Anterior cingulate cortex (tissue), 58 donors: ENCODE measurements at places on chromosomes 7 and 10.

DNA sequence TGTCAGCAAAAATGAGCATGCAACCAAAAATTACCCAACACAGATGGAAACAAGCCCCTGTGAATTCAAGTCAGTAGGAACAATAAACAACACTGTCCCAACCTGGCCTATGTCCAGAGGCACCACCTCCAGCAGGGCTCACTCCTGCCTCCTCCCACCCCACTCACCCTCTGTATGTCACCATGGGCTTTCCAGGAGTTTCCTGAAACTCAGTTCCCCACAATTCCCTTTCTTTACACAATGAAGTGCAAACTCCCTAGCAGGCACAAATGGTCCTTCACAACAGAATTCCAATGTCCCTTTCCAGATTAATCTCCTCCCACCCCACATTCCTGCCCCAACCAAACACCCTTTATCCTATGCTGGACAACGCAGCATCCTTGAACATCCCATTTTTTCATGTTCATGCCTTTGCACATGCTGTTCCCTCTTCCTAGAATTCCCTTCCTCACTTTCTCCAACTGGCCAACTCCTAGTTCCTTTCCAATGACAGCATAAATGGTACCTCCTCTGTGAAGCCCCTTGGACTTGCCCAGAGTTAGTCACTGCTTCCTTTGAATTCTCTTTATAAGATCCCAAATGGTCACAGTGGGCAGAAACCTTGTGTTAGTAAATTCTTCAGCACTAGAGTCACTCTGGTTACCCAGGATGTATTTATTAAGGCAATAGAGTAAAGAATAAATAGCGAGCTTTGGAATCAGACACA lies 157.5 kb downstream of the SLIT1 start:
- no peak for DNase-seq

GRCh38 chr7:39413636-39414223 lies 152.5 kb upstream of the YAE1 start:
- DNase-seq: no peak

GRCh38 chr10:97012470-97012869 lies 173.3 kb downstream of the SLIT1 start:
- DNase-seq: no peak

DNA sequence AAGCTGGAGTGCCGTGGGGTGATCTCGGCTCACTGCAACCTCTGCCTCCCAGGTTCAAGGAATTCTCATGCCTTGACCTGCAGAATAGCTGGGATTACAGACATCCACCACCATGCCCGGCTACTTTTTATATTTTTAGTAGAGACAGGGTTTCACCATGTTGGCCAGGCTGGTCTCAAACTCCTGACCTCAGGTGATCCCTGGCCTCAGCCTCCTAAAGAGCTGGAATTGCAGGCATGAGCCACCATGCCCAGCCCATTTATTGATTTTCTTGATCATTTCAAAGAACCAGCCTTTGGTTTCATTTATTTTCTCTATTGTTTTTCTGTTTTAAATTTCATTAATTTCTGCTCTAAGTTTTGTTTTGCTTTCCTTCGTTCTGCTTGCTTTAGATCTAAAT lies 50.3 kb downstream of the GUSB start:
- no peak for DNase-seq

- DNase-seq: no peak
These were observed 32.3 kb downstream of the PYROXD2 start for GRCh38 chr10:98382691-98383101.

DNA sequence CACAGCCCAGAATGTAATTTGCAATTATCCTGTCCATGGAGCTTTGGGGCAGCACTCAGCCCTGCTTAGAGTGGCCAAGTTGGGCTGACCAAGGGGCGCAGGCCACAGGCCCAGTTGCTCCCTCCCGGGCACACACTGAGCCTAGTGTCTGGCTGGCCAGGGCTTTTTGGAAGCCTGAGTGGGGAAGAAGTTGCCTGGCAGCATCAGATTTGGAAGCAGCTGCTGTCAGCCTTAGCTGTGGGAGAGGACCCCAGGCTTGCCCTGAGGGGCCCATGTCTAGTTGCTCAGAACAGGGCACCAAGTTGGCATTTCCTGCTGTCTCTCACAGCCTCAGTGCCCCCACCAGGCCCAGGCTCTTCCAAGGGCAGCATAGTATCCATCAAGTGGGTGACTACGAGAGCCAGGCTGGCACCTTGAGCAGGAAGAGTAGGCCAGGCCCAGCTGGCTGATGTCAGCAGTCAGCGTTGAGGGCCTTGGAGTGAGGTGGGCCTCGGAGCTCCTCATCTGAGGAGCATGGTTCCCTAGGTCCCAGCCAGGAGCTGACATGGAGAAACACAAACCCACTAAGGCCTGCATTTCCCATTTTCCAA lies 14.4 kb downstream of the ANTXRL start:
- no peak for DNase-seq

- DNase-seq: no peak
These were observed 11.4 kb upstream of the DLX6 start for GRCh38 chr7:96993980-96994379.

DNA sequence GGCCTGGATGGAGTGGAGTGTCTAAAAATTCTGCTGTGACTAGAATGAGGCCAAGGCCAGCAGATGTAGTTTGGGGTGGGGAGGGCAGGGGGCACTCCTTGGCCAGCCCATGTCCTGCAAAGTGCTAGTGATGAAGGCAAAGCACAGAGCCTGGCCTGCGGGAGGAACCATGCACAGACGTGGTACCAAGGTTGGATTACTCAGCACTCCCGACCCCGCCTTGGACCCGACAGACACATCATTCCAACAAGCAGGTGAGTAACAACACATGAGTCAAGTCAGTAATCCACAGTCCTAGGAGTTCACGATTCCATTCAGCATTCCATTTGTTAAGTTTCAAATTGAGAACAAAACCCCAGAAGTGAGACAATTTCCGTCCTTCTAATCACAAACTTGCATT lies 317.3 kb downstream of the TCERG1L start:
- no peak for DNase-seq

- no peak for DNase-seq
These were observed 46.2 kb downstream of the JAKMIP3 start for GRCh38 chr10:132111871-132112341.

DNA sequence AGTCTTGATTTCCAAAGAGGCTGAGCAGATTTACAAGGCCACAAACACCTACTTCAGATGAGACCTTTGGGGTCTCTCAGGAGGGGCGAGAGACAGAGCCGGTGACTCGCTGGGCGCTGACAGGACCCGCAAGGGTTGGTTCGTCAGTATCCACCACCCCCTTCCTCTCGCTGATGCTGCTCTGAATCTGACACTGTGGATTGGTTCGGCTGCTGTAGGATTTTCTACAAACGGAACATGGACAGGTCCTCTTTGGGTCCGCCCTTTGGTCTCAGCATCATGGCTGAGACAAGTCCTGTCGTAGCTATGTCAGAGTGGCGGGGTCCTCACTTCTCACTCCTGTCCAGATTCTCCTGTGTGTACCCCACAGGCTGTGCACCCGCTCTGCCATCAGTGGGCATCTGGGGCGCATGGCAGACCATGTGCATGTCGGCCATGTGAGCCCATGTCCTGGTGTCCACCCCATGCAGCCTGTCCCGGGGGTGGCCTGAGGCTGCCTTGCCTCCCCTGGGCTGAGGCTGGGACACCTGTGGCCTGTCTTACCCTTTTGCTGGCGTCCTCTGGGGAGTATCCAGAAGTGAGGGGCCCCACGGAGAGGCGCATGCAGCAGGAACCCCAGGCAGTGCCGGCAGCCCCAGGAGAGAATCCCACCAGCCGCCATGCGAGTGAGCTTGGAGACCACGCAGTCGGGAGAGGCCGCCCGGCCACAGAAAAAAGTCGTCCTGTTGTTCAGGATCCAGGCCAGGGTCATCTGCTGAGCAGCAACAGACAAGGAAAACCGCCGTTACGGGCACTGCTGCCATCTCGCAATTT lies 21.6 kb upstream of the FAM20C start:
- DNase-seq: no peak

DNA sequence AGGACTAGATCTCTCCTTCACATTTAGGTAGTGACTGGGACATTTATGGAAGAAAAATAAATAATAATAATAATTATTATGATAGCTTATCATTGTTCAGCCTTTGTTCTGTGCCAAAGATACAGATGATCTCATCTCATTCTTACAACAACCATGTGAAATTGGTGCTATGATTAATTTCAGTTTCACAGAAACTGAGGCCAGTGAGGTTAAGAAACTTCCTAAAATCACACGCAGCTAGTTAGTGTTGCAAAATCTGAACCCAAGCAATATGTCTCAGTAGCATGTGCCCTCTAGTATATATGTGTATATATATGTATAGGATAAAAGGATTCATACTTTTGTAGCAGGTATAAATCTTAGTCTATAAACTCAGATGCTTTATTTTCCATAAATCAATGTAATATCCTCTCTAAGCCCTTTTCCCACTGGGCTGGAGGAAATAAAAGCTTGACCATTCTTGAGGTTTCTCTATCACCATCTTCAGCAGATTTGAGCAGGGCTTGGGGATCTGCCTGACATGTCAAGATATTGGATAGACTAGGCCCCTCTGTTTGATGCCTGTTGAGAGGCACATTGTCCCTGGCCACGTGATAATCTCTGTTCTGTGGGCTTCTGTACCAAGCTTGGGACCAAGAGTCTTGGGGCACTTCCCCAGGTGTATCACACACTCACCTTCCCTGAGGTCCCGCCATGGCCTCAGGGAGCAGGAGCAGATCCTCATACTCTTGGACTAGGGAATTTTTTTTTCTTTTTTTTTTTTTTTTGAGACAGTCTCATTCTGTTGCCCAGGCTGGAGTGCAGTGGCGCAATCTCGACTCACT lies 172.6 kb upstream of the NRP1 start:
- no peak for DNase-seq

GRCh38 chr7:115548756-115549155 lies 481.8 kb downstream of the TFEC start:
- no peak for DNase-seq

DNA sequence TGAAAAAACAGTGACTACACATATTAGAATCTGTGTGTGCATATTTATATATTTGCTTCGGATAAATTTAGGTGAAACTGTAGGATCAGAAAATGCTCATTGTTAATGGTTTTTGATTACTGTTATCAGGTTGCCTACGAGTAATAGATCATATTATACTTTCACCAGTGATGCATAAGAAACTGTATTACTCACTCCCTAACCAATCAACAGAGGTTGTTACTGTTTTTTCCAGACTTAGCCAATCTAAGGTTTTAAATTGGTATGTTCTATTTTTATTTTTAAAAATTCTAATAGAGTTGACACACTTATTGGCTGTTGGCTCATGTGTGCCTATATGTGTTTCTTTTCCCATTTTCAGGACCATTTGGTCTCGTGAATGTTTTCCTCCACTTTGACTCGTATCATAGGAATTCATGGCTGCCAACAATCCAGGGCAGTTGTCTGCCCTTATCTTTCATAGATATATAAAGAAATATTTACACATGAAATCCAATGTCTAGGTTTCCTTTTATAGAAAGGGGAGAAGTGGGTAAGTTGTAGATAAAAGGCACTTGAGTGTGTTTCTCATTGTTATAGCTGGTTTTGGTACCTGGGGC lies 59.2 kb downstream of the ANLN start:
- no peak for DNase-seq

GRCh38 chr7:158502068-158502750 lies 85.4 kb downstream of the PTPRN2 start:
- DNase-seq: no peak

DNA sequence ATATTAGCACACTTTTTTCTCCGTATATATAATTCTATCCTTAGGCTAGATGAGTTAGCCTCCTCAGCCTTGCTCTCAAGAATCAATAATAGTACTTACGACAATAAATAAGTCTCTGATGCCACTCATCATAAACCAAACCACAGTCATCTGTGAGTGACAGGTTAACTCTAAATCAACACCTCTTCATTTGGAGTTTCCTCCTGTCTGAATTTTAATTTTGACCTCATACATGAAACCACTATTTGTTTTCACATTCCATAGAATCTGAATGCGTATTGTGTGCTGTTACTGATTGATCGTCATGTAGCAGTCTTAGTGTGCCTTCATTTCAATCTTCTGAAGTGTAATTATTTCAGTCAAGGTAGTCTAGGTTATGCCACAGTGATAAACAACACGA lies 85.8 kb downstream of the HGF start:
- DNase-seq: no peak

DNA sequence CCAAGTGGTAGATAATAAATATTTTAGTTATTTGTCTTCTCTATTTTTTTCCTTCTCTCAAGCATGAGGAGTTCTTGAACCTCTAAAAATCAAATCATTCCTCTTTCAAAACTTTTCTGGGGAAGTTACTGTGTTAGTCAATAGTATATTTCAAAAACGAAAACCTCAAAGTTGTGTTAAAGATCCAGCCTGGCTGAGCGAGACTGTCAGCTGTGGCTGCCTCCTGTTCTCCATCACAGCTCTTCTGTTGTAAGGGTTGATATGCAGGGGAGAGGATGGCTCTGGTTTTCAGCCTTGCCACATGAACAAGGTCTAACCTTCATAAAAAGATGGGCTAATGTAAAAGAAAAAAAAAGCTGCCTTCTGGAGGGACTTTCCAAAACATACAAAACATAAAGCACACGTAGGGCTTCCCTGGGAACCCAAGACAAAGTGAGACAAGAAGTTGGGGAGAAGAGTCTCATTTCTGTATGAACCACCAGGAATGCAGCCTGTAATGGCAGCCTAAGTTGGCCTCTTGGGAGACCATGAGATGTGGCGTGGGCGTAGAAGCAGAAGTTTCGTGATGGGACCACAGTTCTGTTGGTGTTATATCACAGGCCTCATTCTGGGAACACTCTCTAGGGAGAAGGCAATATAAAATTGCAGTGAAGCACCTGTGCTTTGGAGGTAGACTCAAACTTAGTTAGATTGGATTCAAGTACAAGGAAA lies 77.9 kb upstream of the FHIP2A start:
- DNase-seq: no peak

GRCh38 chr10:86536294-86536861 lies 14.8 kb upstream of the WAPL start:
- no peak for DNase-seq

DNA sequence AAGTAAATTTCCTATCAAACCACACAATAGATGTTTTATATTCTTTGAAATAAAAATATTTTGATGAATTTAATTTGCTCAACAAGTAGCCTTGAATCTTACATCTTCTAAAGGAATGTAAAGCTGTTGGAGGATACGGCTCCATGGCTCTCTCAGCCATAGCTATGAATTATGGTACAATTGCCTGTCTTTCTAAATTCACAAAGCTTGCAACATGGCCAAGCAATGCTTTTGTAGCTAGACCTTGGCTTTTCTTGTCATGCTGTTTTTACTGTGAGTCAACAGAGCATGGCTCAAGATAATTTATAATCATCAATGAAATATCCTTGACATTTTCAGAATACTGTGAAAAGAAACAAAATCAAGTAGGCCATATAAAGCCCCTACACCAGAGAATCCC lies 286.7 kb downstream of the CACNA2D1 start:
- DNase-seq: no peak

DNA sequence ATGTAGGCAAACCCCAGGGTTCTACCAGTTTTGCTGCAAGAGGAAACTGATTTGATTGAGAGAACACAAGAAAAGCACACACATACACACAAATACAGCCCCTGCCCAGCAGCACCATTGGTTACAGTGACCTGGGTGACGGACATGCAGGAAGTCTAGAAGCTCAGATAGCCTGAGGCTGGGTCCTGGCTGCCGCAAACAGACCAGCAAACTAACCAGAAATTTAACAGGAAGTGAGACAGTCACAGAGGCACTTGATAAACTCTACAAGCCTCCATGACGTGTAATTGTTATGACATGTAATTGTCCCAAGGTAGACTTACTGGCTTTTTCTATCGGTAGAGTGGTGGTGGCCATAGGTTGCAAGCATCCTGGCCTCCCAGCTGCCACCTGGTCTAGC lies 58.9 kb downstream of the PRKAR2B start:
- no peak for DNase-seq
